Esophagus muscularis mucosa (tissue), 4 donors: ENCODE measurements at places on chromosomes 12 and 14.

- no peak for DNase-seq
These were observed 28.7 kb upstream of the CPNE8 start for GRCh38 chr12:38934078-38934584.

DNA sequence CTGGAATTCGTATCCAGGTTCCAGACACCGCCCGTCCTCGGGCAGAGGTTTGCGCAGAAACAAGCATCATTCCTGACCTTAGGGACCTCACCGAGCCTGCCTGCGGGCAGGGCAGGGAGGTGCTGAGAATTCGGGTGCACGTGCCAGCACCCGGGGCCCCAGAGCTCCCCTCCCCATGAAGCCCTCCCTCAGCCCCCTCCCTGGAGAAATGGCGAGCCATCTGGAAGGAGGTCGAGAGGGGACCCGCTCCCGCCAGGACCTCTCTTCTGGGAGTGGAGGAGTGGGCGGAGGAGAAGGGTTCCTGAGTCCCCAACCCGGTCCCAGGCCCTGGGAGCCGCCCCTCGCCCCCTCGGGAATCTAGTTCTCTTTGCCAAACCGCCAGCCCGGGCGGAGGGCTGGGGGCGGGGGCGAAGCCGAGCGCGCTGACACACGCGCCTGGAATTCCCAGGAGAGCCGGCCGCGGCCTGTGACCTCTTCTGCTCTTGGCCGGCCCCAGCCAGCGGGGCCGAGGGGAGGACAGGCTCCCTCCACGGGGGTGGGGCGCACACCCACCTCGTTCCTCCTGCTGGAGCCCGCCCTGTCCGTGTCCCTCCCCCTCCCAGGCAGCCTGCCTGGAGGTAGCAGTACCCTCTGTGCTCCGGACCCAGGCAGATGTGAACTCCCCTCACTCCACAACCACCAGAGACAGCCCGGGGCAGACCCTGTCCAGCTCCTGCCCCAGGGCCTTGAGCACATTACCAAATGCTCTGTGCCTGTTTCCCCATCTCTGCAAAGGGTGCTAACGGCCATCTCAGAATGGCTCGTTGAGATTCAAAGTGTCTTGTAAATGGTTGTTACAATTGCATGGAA lies 23.0 kb upstream of the GPR132 start:
- no peak for DNase-seq

DNA sequence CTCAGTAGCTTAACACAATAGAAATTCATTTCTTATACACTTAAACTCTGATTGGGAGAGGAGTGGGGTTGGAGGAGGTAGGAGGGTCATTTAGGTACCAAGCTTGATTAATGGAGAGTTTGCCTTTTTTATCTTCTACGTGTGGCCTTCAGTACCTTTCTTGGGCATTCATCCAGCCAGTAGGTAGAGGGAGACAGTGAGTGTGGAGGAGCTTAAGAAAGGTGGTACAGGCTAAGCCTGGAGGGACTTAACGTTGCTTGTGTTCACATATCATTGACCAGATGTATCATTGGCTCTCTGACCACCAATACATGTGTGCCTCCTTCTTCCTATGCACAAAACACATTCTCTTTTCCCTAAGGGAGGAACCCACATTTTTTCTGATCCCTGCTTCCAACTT lies 232.9 kb upstream of the CRY1 start:
- no peak for DNase-seq

GRCh38 chr12:26122681-26123481 lies 2.0 kb downstream of the BHLHE41 start:
- DNase-seq: peak; percentile 95

DNA sequence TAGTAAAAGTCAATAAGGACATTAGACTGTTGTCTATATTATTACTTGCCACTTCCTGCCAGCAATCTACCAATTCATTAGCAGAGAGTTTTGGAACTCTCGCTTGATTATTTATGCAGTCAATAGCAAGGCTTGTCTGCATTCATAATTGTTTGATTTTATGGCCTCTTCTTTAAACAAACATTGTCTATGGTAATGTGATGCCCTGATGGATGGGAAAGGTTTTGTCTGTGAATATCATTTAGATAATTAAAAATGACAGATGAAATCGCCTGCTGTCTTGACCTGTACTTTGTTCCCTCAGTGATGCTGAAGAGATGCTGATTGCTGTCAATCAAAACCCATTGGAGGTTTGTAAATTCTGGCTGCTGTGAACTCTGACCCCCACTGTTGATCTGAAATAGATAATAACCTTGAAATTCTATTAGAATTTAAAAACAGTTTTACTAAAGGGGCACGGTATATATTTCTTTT lies 455.3 kb downstream of the NPAS3 start:
- DNase-seq: no peak

- DNase-seq: no peak
These were observed 28.8 kb upstream of the LMO3 start for GRCh38 chr12:16634786-16635185.

- DNase-seq: no peak
These were observed 4.8 kb upstream of the KITLG start for GRCh38 chr12:88585077-88585476.

DNA sequence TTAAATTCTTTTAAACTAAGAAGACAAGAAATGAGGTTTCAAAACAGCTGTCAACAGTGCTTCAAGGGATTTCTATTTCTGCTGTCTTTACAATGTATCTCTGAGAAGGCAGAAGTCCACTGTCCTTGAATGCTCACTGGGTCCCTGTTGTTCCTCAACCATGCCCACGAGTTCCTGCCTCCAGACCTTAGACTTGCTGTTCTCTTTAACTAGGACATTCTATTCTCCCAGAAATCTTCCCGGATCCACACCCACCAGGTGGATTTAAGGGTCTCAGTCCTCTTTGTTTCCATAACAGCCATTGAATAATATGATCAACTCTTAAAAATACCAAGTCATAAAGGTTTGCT lies 6.7 kb upstream of the SLC41A2 start:
- DNase-seq: no peak

DNA sequence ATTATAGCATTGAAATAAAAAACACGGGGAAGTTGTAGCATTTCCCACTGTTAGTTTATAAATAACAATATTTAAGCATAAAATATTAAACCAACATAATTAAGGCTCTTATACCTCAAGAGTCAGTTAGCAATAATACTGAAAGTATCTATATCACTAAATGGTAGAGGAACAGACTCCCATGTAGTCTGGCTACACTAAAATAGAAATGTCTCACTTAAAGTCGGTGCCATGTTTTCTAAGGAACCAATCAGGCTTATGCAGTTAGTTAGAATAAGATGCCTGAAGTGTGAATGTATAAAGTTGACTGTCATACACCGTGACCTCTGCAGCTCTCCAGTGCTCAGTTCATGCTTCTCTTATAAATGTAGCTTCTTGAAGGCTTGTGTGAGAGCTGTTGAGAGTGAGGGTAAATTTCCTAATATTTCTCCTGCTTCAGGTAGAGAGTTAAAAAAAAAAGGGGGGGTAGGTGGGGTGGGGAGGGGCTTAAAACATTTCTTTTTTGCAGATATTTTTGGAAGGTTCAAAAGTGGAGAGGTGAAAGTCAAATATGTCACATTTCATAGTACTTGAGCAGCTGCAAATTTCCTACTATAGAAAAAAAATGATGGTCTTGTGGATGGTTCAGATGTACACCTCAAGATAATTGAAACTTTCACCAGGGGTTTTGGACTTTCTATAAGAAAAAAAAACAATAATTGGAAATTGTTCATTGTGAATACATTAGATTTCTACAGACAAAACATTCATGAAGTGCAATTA lies 64.5 kb downstream of the PTCSC3 start:
- DNase-seq: no peak

GRCh38 chr12:105348561-105348960 lies 18.1 kb downstream of the C12orf75 start:
- DNase-seq: no peak

GRCh38 chr14:79920180-79920692 lies 291.1 kb downstream of the DIO2 start:
- no peak for DNase-seq

DNA sequence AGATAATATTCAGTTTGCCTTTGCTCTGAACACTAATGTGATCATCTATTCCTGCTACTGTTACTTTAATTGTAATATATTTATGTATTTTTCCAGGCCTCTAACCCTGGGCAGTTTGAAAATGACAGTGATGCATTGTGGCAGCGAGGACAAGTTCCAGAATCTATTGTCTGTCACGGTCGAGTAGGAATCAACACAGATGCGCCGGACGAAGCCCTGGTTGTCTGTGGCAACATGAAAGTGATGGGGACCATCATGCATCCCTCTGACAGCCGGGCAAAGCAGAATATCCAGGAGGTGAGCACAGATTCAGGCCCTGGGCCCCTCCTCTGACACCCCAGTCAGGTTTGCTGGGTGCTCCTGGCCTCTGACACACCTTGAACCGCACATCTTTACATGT lies 78.5 kb downstream of the MYRFL start:
- DNase-seq: no peak

DNA sequence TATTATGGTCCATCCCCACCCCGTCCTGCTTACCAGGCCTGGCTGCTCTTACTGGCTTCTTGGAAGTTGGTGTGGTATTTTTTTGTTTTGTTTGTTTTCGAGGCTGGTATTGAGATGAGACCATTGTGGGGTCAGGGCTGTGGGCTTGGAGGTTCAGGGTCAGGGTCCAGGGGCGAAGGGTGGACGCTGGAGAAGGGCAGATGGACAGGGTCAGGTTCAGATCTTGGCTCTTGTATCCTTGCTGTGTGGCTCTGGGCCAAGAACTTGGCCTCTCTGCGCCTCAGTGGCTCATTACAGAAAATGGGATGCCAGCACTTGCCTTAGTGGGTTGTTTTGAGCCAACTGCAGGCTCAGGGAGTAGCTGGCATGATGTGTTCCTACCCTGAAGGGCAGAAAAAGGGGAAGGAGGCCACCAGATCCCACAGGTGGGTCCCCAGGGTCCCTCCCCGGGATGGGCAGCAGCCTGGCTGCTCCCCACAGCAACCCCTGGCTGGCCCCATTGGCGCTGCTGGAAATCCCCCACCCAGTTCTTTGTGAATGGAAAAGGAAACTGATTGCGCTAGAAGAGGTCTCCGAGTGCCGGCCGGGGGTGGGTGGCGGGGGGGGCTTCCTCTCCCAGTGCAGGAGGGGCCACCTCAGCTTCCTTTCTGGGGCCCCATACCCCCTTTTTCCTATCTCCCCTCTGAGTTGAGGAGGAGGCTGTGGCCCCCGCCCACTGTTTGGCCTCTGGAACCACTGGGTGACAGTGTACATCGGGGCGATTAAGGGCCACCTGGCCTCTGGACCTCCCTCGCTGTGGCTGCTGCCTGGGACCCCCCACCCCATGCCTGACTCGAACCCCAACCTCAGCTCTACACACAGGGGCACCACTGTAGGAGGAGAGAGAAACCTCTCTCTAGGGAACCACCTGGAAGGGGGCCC lies 25.0 kb downstream of the SH2B3 start:
- no peak for DNase-seq

GRCh38 chr12:12891080-12891880 lies at the start of gene GPRC5A:
GPRC5A (plus strand) TSS chr12:12891562; CDS start chr12:12908250, 16,688 bp downstream.
- peak; percentile 95 for DNase-seq

- no peak for DNase-seq
These were observed 38.8 kb downstream of the RFLNA start for GRCh38 chr12:124333724-124334123.

DNA sequence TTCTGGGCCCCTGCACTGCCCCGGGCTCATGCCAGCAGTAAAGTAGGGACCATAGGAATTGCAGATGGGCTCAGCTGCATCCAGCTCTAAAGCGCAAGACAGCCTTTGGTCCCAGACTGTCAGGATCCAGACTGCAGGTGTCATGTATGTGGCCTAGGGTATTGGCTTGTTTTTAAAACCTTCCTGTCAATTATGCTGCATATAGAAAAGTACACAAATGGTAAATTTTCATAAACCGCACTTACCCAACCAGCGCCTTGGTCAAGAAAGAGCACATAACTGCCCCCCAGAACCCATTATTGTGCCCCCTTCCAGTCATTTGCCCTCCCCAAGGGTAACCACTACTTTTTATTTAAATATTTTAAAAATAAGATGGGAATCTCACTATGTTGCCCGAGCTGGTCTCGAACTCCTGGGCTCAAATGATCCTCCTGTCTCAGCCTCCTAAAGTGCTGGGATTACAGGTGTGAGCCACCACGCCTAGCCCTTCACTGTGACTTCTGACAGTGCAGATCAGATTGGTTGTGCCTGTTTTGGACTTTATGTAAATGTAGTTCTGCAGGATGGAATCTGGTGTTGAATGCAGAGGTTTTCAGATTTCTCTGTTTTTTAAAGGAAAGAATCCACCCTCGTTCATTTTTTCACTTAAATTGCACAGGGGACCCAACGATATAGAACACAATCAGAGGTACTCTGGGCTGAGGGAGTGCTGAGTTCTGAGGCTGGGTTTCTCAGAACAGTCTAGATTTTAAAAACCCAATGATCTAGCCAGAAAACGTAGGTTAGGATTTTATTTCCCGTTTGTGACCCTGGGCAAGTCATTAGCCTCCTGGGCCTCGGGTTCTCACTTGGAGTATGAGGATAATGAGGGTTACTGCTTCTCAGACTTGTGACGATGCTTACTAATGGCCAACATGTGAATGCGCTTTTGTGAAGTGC lies 6.7 kb downstream of the NR4A1 start:
- no peak for DNase-seq

DNA sequence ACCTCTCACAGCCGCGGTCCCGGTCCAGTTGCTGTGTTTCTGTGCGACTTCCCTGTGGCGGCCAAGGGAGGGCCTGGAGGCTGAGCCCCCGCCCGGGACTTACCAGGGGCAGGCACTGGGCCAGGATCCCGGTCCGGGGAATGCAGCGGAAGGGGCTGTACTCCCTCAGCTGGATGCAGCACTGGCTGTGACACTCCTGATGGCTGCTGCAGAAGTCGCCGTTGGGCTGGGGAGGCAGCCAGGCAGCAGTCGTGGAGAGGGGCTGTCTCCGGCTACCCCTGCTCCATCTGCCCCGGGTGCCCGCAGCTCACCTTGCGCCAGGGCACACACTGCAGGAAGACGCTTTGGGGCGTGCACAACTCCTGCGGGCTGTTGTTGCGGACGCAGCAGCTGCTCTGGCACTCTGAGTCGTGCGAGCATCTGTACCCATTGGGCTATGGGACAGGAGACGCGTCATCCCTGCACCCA lies 6.2 kb downstream of the LRCOL1 start:
- DNase-seq: no peak

GRCh38 chr12:131829356-131829747 lies 1.2 kb downstream of the MMP17 start:
- DNase-seq: no peak

- DNase-seq: no peak
These were observed 13.4 kb upstream of the ALDH2 start for GRCh38 chr12:111753144-111753881.

- peak; percentile 31 for DNase-seq
These were observed 35.4 kb downstream of the DIO3 start for GRCh38 chr14:101596742-101597141.

DNA sequence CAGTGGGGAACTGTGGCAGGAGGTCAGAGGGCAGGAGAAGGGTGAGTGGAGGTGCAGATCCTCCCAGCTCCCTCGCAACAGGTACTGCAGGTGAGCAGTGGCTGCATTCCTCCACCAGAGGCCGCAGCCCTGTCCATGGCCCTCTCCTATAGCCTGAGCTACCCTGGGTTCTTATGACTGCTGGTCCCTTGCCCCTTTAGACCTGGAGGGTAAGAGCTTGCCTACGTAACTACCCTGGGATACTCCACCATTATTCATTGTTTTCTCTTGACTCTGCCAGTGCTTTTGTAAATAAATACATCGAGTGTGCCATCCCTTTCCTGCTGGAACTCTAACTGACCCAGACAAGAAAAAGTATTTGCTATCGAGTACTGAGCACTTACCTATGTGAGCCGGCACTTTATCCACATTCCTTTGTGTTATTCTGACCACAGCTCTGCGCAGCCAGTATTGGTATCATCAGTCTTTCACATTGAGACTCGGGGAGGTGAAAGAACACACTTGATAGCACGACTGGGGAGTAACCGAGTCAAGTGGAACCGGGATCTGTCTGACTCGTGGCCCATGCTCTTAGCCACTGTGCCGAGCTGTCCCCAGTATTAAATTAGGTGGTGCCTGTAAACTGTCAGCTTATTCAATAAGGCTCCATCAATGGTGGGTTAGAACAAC lies 38.5 kb downstream of the LTBP2 start:
- DNase-seq: no peak
